Body of pancreas (tissue), 4 donors: ENCODE measurements at places on chromosomes 2 and 18.
A peak's percentile ranks its signal among the peaks of the same experiment; 100 is the strongest.

DNA sequence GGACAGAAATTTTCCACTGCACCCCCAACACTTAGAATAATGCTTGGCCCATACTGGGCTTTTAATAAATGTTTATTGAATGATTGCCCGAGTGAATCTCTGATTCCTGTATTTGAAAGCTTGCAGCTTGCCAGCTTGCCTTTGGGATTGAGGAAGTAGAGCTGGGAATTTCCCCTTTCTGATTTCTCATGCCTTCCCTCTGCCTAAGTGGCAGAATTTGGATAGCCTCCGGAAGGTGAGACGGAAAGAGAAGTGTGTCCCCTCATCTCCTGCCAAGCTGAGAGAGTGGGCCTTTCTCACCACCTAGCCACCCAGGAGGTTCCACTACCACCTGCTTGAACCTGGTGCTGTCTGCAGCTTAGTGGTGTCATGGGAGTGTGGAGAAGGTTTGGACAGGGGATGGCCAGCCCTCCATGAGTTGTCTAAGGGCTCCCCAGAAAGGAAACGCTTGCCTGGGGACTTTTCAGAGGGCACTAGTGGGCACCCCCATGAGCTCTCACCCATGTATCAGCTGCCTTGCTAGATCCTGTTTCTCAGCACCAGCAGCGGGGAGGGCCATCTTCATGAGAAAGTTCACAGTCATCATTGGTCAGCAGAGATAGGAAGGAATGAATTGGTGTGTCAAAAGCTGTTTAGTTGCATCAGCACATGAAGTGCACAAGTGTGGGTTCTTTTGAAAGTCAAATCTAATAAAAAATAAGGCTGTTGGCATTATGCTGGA is 8.6 kb upstream of the NCOA1 start:
- no peak for DNase-seq

DNA sequence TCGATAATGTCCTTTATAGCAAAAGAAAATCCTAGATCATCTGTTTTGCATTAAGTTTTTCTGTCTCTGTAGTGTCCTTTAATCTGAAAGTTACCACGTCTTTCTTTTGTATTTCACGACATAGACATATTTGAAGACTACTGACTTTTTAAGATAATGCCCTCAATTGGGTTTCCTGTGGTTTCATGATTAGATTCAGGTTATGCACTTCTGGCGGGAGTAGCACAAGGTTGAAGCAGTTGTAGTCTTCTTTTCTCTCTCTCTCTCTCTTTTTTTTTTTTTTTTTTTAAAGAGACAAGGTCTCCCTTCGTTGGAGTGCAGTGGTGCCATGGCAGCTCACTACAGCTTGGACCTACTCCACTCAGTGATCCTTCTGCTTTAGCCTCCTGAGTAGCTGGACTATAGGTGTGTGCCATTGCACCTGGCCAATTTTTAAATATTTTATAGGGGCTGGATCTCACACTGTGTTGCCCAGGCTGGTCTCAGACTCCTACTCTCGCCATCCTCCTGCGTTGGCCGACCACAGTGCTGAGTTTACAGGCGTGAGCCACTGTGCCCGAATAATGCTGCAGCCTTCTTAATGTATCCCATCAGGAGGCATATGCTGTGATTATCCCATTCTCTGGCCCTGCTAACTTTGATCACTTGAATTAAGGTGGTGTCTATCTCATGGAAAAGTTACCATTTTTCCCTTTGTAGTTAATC is 3.9 kb downstream of the INPP4A start:
- no peak for DNase-seq

GRCh38 chr18:3919396-3920061 is 469.6 kb downstream of the TGIF1 start:
- DNase-seq: no peak

- DNase-seq: no peak
These were observed 169.6 kb downstream of the KCNS3 start for GRCh38 chr2:18047896-18048657.

DNA sequence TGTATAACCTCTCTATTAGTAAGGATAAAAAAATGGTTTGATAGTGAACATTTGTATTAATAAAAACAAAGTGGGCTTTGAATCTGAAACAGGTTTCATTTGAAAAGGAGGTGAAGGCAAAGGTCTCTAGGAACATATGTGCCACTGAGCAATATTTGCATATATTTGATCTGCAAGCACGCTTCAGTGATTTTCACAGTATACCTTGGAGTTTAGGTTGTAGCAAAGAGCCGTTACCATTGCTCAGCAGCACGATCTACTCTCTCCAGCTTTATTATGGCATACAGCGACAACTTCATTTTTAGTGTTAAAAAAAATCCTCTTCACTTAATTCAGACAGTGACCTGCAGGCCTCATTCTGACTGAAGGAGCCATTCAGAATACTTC is 75.8 kb upstream of the ZEB2 start:
- DNase-seq: no peak

DNA sequence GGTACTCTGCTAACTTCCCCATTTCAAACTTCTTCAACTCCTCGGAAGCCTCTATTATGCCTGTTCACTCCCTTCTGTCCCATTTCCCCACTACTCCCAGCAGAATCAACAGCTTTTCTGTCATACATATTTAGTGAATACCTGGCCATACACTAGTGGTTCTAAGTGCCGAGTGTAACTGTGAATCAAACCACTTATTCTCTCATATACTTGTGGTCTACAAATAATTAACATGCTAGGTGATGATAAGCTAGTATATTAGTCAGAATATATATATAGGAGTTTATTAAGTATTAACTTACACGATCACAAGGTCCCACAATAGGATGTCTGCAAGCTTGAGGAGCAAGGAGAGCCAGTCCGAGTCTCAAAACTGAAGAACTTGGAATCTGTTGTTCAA is 150.7 kb downstream of the CCDC102B start:
- no peak for DNase-seq

DNA sequence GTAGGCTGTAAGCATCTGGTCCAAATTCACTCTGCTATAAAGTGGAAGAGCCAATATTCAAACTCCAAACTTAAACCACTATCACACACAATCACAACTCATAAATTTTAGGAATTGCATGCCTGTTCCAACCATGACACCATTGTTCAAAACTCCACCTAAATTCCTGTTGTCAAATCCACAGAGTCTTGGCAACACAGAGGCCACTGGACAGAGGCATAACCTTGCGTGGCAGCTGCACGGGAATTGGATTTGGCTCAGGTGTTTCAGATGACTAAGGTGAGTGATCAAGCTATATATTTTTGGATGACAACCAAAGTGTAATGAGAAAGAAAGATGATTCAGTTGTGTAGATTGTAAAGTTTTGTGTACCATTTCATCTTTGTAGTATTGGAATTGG is 422.7 kb upstream of the TNP1 start:
- DNase-seq: no peak

DNA sequence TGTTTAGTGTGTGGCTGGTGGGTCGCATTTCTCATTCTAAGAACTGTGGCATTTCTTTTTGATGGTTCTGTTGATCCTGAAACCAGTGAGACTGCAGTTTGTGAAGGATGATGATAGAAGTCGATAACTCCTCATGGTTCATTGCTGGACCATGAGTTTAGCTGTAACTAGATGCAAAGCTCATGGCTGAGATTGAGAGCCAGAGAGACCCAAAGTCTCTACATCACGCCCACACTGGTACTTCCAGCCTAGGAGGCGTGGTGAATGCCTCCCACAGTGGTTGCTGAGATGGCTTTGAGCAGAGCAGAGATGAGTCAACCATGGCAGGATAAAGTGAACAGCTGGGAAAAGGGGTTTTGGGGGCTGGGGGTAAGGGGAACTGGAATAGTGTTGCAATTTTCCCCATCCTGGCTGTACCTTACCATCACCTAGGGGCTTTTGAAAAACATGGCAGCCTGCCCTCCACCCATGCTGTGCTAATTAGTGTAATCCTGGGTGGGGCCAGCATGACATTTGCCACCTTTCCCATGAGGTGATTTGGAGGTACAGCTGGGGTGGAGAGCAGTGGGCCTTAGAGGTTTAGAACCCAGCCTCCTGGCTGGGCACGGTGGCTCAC is 24.1 kb downstream of the INPP4A start:
- no peak for DNase-seq

DNA sequence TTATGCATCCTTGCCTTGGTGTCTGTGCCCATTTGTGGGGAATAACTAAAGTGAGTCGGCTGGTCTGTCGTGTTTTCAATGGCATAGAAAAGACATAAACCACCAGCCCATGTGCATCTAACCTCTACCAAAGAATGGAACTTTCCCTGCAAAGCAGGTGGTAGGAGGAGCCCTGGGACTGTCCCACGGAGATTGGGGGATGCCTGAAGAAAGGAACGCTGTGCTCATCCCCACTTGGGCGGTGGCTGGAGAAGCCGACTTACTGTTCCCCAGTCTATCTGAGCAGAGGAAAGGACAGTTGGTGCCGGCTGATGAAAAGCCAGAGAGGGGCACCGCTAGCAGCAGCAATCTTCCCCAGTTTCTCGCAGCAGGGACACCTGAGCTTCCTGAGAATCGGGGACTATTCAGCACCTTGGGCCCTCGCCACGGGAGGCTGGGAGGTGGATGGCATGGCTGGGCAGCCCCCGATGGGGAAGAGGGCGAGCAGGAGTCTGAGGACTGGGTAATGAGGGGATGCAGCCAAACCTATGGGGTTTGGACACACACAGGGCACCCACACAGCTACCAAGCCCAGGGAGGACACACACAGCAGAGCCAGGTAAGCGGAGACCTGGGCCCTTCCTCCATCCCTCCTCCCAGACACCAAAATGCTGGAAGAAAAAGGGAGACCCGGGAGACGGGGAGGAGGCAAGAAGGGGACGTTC is 53.7 kb upstream of the AGAP1 start:
- DNase-seq: no peak

DNA sequence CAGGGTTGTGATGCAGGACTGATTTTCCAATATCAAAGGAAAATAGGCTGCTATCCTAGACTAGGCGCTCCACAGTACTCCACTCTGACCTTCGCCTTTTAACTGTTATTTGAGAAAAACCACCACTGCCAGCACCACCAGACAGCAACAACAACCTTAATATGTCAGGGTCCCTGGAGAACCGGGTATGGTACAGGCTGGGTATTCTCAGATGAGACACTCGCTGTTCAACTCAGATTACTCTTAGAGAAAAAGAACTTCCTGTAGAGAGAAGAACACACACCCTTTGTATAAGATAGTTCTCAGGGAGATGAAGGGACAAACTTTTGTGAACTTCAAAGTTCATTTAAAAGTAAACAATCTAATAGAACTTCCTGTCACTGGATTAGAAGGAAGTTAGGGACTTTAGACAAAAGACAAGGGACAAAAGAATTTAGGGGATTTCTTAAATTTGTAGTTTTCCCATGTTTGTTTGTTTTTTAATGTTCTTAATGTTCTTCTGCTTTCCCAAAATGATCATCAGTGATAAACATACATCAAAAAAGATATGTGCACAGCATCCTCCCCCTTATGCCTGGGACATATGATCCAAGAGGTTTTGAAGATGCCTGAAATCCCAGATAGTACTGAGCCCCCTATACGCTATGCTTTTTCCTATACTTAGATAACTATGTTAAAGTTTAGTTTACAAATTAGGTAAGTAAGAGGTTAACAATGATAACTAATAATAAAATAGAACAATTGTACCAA is 41.3 kb upstream of the PPP1R1C start:
- DNase-seq: no peak

GRCh38 chr18:22998344-22998743 is 65.2 kb downstream of the RBBP8 start:
- DNase-seq: no peak

DNA sequence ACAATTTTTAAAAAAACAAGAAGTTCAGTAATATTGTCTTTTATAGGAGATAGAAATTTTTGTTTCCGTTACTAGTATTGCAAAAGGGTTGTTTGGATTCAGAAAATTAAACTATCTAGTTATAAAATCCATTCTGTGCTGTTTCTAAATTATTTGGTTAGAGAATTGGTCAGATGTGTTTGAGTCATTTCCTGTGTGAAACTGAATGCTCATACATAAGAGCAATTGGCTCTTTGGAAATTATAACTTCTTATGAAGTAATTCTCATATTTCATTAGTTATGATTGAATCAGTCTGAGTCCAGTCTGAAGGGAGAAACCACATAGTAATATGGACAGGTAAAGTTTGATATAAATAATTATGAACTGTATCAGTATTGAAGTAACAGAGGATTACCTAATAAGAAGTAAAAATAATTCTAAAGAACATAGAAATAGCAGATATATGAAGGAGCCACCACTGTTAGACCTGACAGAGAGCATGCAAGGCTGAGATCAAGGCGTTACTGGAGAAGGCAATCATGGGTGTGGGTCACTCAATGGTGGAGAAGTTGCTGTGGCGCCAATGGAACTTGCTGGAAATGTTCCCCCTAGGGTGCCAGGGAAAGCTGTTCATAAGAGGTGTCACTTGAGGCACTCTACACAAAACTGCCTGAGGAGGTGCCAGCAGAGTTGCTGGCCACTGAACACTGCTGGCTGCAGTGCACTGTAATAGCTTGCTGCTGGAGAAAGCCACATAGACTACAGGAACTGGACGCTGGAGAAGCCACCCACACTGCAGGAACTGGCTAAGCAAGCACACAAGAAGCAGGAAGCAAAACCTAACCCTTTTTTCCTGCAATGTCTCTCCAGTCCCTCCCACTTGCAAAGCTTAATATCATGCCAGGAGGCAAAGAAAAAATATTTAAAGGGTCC is 18.0 kb upstream of the FAP start:
- DNase-seq: peak; percentile 19

DNA sequence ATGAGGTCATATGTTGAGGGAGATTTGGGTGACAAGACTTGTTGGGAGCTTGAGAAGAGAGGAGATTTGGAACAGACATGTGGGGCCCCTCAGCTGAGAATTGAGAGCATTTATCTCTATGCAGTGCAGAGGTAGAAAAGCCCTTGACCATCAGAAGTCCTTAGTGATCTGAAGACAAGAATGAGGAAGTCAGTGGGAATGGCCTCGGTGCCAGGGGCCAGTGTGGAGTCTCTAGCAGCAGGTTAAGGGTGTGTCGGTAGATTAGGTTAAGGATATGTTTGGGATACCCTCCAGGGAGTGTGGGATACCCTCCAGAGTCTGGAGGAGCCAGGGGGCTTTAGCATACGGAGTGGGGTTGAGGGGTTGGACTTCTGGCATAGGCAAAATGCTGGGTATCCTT is 41.6 kb downstream of the FBXO48 start:
- no peak for DNase-seq

DNA sequence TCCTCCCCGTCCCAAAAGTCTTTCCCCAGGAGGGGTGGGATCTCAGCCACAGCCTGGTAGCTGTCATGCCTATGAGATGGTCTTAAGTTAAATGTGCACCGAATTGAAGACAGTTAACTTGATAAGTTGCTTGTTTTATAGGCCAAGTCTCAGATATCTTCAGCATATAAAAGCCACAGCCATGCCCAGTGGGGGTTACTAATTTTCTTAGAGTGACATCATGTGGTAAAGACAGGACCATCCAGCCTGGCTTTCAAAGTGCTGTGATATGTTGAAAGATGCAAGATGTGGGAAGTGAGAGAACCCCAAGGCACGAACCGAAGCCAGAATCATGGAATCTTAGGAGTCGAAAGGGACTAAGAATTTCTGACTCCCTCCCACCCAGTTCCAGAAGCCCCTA is 42.1 kb upstream of the FAM124B start:
- no peak for DNase-seq

- no peak for DNase-seq
These were observed 6.1 kb upstream of the PCBP1 start for GRCh38 chr2:70081221-70081620.
